NCI-H1694 treated with DMSO at 0.1 percent for 48 hours (cell line): ENCODE measurements at places on chromosomes 4 and X.

GRCh38 chr4:179989975-179990374, 2253.2 kb upstream of the TENM3 start:
- DNase-seq = no peak

- DNase-seq = no peak
These were observed 917.2 kb downstream of the DMD start for GRCh38 chrX:32293962-32294700.

GRCh38 chr4:151784706-151785105, 23.9 kb upstream of the GATB start:
- no peak for DNase-seq

DNA sequence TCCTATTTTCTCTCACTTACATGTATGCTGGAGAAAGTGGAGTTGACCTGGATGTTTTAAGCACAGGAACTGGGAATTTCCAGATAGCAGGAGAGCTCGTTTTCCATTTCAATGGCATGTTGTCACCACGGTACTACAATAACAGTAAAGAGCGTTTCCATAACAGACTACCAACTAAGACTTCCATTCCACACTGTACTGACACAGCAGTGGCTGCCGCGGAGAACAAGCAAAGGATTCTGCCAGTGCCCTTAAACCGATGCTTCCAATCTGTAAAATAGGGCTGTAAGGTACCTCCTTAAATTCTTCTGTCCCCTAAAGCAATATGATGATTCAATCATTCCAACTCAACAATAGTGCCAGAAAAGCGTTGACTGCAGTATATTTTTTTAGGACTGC, 143.9 kb downstream of the KLHL13 start:
- no peak for DNase-seq

- DNase-seq = no peak
These were observed 97.6 kb downstream of the HMX1 start for GRCh38 chr4:8774071-8774470.

DNA sequence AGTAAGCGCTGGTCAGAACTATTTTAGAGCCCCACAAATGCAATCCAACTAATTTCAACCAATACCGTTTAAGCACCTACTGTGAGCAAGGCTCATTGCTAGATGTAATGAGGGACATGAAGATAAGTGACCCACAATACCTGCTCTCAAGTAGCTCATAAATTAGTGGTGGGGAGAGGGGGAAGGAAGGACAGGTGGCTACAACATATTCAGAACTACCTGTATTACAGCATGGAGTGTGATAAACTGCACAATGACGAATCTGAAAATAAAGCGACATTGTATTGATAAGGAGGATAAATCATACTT, 311.6 kb upstream of the DIAPH2 start:
- DNase-seq = no peak

DNA sequence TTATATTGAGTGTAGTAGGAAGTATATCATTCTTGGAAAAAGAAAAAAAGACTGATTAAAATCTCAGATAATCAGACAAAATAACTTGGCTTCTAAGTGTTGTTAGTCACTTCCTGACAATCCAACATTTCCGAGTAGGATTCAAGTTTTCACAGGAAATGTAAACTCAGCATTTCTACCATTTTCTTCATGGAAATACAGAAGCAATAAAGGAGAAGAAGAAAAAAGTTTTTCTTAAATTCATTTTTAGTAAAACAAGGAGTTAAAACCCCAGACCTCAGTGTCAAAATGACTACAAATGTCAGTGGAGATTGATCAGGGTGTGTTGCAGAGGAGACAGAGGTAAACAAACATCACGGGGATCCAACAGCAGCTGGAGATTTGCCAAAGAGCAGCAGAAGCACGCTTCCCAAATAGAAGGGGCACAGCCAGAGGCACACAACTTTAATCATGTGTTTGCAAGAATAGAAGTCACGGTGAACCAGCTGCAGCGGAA, 129.3 kb upstream of the FAM9B start:
- no peak for DNase-seq

- DNase-seq = no peak
These were observed 69.2 kb downstream of the FBXO8 start for GRCh38 chr4:174214101-174214878.

DNA sequence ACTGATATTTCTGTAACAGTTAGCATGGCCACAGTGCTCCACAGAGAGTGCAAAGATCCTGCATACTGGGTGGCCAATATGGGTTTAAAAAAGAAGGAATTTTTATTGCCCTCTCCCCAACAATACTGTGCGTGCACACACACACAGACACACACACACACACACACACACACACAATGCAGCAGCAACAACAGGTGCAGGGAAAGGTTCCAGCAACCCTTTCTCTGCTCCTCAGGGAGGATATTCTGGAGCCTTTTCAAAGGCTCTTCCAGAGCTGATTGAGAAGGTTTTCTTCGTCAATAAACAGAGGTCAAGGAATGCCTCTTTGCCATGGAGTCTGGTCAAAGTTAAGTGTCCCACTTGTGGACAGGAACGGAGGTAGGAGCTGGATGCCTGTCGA, 84.8 kb upstream of the ZFP42 start:
- DNase-seq = no peak

- no peak for DNase-seq
These were observed 256.1 kb downstream of the KLHL13 start for GRCh38 chrX:117860517-117860916.

GRCh38 chr4:146033149-146033548, 94.5 kb upstream of the ZNF827 start:
- no peak for DNase-seq
